Vagina (tissue), 2 donors: ENCODE measurements at places on chromosomes 6 and 20.

DNA sequence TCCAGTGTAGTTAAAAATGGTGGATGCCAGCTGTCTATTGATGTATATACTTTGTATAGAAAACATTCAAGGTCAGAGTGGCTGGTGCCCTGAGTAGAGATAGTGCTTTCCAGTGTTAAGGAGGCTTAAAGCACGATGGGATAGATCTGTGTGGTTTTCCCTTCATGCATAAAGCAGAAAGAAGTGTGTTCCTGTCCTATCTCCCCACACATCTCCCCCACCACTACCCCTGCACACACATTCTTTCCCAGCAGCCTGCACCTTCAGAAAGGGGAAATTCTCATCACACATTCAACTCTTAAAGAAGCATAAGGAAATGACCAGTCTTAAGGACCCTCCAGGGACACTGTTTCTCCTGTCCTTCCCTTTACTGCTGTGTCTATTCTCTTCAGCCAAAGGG is 221.7 kb upstream of the TAB2 start:
- no peak for DNase-seq

GRCh38 chr6:1767481-1768246 is 157.9 kb downstream of the FOXC1 start:
- no peak for DNase-seq

DNA sequence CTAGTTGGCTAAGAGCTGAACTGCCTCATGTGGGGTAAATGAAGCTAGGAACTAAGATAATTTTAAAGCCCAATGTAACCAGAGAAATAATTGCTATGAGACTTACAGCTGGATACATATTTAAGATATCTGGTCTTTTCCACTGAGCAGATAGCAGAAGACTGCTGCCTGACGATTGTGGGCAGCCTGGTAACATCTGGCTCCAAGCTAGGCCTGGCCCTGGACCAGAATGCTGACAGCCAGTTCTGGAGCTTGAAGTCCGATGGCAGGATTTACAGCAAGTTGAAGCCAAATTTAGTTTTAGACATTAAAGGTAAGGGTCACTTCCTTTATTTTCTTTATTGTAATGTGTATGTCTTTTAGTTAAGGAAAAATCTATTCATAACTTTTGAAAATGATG is 65.7 kb downstream of the RTN4IP1 start:
- DNase-seq: no peak

- DNase-seq: no peak
Observed at GRCh38 chr6:20464847-20465246, 63.2 kb downstream of the E2F3 start.

DNA sequence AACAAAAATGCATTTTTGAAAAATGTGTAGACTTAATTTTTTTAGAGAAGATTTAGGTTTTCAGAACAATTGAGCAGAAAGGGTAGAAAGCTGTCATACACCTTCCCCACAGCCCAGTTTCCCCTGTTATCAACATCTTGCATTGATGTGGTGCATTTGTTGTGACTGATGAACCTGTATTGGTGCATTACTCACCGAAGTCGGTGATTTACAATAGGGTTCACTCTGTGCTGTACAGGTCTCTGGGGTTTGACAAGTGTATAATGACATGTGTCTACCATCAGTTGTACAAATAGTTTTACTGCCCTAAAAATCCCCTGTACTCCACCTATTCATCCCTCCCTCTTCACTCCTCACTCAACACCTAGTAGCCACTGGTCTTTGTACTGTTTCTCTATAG is 23.8 kb upstream of the ADIG start:
- DNase-seq: no peak

- DNase-seq: no peak
Observed at GRCh38 chr6:167733740-167734661, 92.7 kb upstream of the AFDN start.

- no peak for DNase-seq
Observed at GRCh38 chr6:157840776-157841175, 17.7 kb downstream of the SNX9 start.

DNA sequence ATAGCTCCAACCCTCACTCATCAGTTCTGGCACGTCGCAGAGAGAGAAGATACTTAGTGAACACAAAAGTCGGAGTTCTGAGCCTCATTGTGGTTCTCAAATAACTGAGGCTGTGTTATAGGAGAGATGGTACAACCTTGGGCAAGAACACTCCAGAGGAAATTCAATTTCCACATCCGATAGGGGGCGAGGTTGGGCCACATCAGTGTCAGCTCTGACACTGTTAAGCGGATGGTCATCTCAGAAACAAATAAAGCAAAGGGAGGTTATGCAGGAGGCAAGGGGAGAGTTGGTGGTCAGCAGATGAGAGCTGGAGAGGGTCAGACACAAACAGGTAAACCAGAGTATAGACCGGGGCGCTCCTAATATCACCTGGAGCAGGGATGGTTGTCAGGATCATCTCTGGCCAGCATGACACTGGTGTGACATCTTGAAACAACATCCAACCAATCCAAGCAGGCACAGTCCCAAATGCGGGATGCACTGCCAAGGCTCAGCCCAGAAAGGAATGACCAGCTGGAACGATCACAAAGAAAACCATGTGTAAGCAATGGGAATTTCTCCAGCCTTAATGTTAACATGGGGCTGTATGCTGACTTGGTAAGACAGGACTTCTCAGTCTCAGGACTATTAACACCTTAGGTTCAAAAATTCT is 331.8 kb downstream of the HACE1 start:
- no peak for DNase-seq

GRCh38 chr6:118746145-118746824 is 94.9 kb upstream of the CEP85L start:
- peak; percentile 75 for DNase-seq

- DNase-seq: no peak
Observed at GRCh38 chr20:49380337-49380780, 102.1 kb downstream of the KCNB1 start.
